Stimulated activated CD4-positive, alpha-beta T cell treated with anti-CD3 and anti-CD28 coated beads, Interleukin-15, amount 100 ng/mL, for 48 hours (primary cell): ENCODE measurements at places on chromosomes 2 and 18.

DNA sequence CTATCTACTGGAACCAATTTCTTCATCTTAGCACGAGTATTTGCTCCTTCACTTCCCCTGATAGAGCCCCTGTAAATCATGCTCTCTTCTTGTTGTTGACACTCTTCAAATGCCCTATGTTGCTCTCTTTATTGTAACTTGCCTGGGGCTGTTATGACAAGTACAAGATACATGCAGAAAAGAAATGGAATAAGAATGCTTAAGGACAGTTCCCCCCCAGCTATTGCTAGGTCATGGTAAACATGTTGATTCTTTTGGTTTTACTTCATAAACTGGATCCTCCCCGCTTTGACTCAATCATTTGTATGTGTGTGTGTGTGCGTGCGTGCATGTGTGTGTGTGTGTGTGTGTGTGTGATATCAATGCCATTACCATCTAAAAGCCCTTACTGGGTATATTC is 368.5 kb upstream of the CNTNAP5 start:
- no peak for DNase-seq

DNA sequence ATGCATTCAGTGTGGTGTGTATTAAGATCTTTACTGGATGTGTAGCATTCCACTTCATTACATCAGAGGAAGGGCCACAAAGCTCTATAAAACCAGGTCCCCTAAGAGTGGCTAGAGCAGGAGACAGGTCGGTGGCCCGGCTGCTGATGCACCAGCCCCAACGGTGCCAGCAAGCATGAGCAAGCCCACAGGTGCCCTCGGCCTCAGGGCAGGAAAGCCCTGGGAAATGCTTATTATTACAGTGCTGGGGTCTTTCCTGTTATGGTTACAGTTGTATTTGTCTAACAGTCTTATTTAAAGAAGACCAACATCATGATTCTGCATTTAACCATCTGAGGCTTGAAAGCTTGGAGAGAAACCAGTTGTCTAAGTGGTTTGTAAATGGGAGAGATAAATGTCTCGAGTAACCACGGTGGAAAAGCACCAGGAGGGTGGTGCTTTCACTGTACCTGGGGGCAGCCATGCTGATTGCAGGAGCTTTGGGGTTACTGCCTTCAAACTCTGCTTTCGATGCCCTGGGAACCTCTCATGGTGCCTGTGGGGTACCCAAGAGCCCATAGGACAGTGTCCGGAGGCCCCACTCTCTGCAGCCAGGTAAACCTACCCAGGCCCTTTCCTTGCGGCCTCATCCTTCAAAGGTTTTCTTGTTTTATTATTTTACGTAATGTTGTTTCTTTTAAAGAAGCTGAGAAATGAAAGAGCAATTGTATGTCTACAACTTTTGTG is 133.1 kb downstream of the SH3RF3 start:
- DNase-seq = no peak

DNA sequence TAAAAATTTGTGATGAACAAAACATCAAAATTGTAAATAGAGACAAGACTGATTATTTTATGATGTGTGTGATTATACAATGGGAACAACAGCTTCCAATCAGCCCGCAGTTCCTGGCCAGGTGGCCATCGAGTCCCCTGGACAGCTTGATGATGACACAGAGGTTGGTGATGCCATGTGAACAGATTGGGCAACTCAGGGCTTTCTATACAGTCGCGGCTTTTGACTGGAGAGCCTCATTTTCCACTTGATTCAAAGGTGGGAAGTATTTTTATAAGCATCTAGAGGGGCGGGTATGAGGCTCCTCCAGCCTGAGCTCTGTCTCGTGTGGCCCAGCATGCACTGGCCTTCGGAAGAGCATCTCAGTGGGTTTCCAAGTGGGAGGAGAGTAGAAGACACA is 14.9 kb upstream of the HPCAL1 start:
- no peak for DNase-seq

DNA sequence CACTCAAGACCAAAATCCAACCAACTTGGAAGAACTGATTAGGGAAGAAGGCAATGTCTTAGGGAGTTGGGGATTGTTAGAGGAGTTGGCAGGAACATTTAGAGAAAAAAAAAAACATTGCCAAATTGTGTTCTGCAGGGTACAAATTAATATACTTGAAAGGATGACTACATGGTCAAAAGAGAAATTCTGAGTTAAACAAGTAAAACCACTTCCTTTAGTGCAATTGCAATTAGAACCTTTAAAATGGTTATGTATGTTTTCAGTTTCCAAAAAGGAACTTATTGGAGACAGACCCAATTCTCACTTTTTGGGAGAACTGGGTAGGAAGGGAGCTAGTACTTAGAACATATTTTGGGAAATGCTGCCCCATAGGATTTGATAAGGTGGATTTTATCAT is 137.9 kb downstream of the GPD2 start:
- DNase-seq = no peak

DNA sequence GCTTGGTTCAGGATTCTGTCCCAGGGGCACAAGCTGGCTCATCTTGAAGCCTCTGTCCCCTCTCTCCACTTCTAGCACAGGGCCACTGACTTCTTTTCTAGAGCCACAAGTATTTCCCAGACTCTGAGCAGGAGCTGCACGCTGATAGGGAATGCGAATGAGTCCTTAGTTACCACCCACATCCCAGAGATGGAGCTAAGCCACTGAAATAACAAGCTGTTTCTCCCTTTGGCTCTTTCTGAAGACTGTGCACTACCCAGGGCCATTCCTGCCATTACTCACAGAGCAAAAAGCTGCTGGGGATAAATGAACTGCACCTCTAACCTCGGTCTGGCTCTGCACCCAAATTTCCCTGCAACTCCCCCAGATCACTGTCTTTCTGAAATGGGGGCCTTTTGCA is 70.6 kb downstream of the TSN start:
- DNase-seq = no peak

DNA sequence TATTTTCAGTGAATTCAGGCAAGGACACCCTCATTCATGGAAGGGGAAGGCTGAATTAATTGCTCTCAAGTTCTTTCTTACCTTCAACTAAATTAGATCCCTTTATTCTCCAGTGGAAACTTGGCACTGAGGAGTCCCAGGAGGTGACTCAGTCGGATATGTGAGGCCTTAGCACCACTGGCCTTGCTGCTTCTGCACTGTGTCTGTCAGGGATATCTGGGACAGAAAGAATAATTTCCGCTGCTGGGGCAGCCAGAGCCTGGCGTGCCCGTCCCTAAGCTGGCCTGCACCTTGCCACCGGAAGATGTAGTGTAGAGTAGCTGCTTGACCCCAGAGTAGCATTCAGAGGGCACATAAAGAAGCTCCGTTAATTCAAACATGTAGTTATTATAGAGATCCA is 53.4 kb downstream of the LIMS1 start:
- no peak for DNase-seq

GRCh38 chr18:68676913-68677312 is 38.0 kb downstream of the TMX3 start:
- no peak for DNase-seq

GRCh38 chr18:78986018-78986481 is 6.4 kb downstream of the SALL3 start:
- no peak for DNase-seq

DNA sequence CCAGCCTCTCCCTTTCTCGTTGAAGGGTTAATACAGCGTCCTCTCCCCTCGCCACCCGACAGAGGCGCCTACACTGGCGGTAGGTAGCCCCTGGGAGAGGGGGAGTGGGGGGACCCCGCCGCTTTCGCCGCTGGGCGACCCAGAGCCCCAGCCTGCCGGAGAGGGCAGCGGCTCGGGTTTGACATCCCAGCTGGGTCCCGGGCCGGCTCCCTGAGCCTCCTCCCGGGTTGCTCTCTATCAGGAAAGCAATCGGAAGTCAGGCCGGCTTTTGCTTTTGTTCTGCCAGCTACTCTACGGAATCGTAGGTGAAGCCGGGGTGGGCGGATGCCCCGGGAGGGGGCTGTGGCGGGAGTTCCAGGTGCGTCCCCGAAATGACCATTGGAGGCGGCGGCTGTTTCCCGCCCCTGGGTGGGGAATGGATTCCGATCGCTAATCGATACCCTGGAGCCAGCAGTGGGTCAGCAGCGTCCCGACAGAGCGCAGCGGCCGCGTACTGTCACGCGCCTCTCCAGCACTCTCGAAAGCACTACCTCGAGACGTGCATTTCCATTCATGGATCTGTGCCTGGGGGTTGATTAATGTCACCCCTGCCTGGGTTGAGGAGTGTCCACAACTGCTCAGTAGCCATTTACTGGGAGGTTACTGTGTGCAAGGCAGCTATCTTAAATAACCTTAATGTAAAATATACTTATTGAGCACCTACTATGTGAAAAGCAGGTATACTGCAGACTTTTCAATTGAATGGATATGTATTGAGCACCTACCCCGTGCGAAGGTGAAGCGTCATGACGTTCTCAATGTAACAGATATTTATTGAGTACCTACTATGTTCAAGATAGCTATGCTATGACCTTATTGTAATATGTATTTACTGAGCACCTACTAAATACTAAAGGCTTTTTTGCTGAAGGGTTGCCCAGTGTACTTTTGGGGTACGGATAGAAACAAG is 1.1 kb downstream of the MAPK4 start:
- no peak for DNase-seq

DNA sequence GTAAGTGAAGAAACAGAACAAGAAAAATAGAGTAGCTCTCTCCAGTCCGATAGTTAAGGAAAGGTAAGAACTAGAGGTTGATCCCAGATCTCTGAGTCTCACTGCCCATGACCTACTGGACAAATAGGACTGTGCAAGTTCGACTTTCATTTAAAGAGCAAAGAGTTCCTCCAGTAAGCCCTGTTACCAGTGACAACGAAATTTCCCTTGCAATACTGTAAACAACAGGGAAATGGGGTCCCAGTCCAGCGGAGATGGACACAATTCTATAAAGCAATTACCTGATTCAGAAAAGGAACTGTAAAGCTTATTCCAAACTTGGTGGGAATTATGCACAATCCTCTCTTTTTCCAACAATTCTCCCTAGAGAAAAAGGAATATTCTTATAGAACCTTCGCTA is 65.9 kb downstream of the XDH start:
- no peak for DNase-seq

DNA sequence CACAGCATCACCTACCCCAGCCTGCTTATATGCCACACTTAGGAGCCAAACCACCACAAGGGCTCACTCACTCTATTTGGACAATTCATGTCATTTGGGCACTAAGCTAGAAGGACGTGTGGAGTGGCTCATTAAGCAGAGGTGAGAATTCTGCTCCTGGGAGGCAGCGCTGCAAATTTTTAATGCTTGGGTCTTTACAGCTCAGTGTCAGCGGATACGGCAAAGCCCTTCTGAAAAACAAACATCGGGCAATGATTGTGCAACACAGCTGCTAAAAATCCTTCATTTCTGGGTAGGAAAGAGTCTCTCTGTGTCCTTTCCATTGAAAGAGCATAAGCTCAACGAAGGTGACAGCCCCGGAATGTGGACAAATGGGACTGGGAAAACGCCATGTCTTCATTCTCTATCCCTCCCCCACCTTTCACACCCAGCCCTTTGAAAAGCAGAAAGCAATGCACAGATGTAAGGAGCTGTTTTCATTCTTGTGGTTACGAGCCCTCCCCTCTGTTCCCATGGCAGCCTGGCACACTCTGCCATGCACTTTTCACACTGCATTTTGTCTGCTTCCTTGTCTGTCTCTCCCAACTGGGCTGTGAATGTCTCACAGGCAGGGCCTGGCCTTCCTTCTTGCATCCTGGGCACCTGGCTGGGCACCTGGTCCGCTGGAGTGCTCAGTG is 16.0 kb downstream of the TMEM177 start:
- DNase-seq = no peak

- no peak for DNase-seq
Measured at GRCh38 chr18:56593906-56594305, 44.5 kb downstream of the TXNL1 start.

DNA sequence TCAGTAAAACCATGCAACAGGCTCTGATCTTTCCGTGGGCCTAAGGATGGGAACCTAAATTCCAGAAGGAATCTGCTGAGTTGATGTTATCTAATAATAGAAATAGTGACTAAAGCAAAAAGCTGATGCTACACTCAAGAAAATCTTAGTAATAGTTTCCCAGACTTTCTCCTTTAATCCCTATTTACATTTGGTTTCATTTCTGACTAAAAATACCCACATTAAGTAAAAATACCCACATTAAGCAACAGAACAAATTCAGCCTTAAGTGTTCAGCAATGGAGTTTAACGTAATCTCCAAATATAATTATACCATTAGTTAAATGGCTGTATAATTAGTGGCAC is 50.3 kb downstream of the CCBE1 start:
- no peak for DNase-seq

- DNase-seq = peak; percentile 75
Measured at GRCh38 chr2:219541611-219542180, 1.9 kb downstream of the CHPF start.

GRCh38 chr2:182384860-182385259 is 42.0 kb downstream of the PDE1A start:
- no peak for DNase-seq

DNA sequence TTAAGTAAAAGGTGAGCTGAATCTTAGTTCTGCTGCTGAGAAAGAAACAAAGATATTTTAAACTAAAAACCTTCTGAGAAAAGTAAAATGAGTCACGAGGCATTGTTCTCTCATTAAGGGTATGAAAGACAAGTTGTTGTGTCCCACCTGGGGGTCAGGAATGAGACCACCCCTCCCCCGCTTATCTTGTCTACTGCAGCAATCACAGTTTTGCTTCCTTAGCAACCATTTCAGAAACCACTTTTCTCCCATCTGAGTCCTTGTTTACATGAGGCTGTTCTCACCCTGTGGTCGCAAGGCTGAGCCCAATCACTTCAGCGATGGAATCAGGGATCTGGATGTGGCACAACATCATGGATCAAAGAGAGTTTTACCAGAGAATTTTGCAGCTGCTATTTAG is 377.6 kb upstream of the NETO1 start:
- DNase-seq = no peak

GRCh38 chr2:161052214-161052613 is 108.0 kb upstream of the TANK start:
- DNase-seq = no peak

DNA sequence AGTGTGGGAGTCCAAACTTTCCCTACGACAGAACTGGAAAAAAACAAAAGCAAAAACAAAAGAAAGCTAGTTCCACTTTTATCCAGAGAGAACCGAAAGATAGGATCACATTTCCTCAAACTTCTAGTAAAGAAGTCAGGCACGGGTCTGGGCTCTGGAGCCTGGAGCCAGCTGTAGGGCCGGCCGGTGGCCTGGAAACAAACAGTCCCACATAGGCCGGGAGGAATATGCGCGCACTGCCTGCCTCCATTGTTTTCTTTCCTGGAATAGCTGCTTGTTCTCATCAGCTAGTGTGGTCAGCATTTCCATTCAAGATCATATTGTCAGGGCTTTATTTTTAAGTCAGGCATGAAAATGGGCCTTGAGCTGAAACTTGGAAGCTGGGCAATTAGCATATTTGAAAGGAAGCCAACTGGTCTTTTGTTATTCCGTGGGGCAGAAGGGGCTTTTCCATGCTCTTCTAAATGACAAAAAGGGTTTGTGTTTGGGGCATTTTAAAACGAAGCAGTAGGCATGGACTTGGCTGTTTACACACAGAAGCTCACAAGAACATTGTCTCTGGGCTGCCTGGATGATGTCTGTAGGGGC is 58.7 kb upstream of the RFX8 start:
- no peak for DNase-seq
